AG04449 (cell line): ENCODE measurements at places on chromosomes 2 and 18.

- DNase-seq: no peak
Measured at GRCh38 chr2:46304635-46305034, 7.4 kb downstream of the EPAS1 start.

DNA sequence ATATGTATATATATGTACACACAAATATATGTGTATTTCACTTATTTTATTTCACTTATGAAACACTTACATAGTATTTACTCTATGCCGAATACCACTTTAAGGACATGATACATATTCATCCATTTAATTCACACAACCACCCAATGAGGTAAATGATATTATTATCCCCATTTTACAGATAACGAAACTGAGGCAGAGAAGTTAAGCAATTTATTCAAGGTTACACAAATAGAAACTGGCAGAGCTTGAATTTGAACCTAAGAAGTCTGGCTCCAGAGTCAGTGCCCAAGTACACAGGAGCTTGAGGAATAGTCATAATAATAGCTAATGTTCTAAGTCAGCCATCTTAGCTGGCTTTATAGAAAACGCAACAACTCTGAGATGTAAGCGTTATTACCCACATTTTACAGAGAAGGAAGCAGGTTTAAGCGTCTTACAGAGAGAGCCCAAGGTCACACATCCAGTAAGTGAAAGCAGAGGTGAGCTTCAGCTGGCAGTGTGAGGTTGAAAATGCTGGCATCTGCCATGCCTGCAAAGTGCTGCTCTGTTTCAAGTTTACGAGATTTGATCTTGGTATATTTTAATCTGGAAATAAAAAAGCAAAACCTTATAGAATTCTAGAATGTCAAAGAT, 326.9 kb downstream of the LPIN1 start:
- DNase-seq: no peak

GRCh38 chr18:3354506-3354905, 92.6 kb downstream of the MYL12B start:
- no peak for DNase-seq

DNA sequence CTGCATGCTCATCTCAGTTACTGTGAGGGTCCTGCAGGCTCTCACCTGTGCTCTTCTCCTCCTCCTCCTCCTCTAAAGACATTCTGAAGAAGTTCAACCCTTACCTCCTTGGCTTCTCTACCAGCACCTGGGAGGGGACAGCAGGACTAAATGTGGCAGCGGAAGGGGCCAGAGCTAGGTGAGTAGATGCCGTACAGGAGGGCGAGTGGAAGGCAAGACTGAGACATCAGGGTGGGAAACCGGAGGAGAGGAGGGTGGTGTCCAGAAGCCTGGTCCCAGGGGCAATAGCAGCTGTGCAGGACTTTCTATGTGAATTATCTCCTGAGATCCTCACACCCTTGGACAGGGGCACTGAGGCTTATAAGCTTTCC, 124.9 kb downstream of the PLB1 start:
- no peak for DNase-seq

- DNase-seq: no peak
Measured at GRCh38 chr2:207088839-207089238, 76.9 kb downstream of the KLF7 start.

DNA sequence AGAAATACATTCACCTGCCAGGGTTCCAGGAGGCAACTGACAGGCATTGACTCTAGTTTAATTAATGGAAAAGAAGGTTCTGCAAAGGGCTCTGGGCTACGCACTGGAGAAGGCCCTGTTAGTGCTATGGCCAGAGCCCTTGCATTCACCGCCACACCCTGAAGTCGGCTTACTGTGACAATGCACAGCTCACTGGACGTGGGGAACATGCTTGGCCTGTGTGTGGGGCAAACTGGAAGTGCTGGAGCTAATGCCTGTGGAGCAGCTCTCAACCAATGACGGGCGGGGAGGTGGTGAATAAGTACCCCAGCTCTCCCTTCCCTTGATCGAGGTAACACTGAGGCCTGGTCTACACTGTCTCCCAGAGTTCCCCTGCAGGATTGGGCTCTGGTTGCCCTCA, 209.8 kb downstream of the HAUS1 start:
- no peak for DNase-seq

- DNase-seq: no peak
Measured at GRCh38 chr2:237692601-237693290, 65.4 kb downstream of the LRRFIP1 start.

DNA sequence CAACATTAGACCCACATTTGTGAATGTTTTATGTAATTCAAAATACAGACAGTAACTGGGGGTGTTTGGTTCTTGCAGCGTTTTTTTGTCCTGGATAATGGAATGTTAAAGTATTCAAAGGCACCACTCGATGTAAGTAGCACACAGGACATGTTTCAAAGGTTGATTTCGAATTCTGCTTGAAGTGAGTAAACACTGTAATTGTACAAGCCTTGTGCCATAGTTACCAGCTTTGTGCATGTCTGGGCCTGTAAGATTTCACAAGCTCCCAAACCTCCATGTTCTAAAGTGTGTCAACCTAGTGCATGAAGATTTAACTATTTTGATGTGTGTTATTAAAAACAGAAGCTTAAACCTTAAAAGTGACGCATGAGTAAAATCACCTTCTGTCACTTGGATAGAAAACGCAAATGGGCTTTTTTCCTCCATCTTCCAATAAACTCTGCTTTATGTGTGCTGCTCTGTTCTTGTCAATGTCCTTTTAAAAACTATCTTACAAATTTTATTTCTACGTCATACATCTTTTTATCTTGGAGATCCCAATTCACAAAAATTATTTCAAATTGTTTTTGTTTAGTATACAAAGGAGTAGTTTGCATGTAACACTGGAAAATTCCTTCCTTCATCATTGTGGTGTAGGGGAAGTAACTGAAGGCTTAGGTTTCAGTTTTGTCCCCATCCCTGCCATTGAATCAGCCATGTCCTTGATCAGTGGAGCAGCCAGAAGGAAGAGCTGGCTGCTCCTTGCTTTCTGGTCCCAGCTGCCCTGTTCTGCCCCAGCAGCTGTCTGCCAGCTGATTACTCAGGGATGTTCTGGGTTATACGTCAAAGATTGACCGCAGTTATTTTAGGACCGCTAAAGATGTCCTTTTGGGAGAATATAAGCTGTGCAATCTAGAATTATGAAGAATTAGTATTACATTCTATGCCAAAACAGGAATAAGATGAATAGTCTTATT, 119.2 kb downstream of the PRKRA start:
- DNase-seq: no peak

- DNase-seq: no peak
Measured at GRCh38 chr2:33492399-33493134, 16.1 kb downstream of the RASGRP3 start.

DNA sequence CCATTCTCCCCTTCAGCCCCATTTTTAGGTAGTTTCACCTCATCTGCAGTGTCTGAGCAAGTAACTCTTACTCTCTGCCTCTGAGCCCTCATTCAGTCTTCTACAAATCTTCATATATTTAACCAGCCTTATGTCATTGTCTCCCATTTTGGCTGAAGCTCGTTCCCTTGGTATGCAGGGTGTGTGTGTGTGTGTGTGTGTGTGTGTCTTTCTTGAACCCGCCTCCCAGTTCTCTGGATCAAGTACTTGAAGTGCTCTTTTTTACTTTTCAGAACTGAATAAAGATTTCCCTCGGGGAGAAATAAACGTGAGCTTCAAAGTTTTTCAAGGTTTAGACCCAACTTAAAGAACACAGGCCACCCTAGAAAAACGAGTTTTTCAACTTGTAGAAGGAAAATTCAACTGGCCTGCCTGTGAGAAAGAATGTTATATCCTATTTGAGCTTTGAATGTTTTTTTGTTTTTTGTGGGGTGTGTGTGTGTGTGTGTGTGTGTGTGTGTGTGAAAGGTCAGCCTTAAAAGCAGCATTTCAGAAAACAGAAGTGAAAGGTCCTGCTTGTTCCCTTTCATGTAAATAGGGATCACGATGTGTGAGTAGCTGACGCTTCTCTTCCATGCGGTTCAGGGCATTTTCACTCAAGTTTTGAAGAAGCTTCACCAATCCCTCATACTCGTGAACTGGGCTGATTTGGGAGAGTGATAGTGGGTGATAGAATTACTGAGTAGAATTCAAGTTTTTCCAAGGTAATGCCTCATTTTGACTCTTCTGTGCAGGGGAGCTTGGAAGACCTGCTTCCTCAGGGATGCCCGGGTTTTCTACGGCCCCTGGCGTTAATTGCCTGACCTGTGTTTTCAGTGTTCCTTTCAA, 50.6 kb upstream of the EML6 start:
- DNase-seq: no peak

DNA sequence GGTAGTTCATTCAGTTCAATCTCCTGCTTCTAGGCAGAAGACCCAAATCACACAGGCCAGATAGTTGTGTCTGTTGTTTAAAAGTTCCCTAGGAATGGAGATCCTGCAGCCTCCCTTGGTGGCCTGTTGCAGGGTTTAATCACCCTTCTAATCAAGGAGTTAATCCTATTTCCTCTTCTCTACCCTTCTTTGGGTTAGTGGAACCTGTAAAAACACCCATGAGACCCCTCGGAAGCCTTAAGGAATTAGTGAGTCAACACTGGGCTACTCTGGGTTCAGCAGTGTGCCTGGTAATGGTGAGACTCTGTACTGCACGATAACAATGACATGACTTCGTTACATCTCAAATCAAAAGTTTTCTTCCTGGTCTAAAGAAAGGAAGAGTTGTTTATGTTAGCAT, 217.6 kb upstream of the NRP2 start:
- DNase-seq: no peak

- no peak for DNase-seq
Measured at GRCh38 chr18:57649556-57650500, 28.2 kb upstream of the NARS1 start.

DNA sequence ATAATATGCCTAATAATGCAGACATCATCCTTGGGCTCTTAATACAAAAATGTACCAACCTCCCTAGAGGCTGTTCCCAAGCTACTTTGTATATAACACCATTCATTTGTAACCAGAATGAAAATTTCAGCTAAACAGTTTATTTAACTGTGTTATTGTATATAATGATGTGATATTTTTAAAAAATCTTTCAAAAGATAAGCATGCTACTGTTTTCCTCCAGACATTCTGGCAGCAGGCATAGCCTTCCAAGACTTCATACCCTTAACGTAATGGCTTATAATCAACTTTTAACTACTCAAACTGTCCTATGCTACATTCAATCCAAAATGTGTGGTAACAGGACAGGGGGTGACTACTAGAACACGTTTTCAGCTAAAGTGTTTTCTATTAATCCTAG, 21.2 kb downstream of the CFAP221 start:
- no peak for DNase-seq

DNA sequence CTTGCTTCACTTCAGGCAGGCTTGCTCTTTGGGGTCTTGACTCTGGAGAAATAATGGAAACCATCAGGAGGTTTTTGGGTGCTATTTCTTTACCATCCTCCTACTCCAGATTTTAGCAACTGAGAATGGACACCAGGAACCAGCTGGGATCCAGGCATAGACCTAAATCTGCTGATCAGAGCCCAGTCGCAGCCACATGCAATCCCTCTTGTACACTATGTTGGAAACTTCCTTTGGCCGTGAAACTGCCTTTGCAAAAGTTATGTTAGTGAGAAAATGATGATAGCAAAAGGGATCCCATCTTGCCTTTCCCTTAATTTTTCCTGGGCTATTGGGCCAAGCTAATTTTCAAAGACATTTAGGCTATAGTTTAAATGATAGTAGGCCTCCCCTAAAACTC, 158.8 kb upstream of the ARL4C start:
- DNase-seq: no peak

- no peak for DNase-seq
Measured at GRCh38 chr2:49973917-49974368, 819.6 kb upstream of the FSHR start.

- DNase-seq: no peak
Measured at GRCh38 chr2:61938511-61938910, 33.0 kb downstream of the COMMD1 start.

- DNase-seq: no peak
Measured at GRCh38 chr18:56248610-56249235, 389.7 kb downstream of the TXNL1 start.

DNA sequence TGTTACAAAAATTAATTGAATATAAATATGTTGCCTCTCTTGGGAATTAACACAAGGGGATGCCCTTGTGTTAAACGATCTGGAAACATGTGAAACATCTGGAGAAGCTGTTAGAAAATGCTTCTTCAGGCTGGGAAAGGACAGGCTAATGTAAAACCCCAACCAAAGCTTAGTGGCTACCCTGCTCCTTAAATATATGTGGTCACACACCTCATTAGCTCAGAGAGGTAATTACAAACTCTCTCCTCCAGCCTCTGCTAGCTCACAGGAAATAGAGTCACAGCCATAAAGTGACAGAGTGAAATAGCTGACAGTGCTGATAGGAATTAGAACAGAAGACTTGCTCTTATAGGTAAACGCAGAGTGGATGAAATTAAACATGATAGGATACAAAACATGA, 155.9 kb downstream of the RAB3GAP1 start:
- DNase-seq: no peak

- DNase-seq: no peak
Measured at GRCh38 chr18:44838971-44839666, 158.4 kb downstream of the SETBP1 start.

DNA sequence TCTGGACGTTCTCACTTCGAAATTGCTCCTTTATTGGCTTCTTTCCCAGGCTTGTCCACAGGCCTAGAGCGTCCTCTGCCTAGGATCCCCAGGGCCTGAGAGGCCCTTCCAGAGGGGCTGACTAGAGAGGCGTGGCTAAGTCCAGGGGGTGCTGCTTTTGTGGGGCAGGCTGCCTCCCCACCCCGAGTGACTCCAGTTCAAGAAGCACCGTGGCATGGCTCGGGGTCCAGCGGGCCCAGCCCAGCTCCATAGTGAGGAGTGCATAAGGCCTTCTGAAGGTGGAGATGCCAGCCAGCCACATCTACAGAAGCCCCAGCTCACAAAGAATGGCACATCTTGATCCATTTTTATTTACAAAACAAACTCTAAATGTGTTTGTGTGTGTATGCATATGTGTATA, 44.8 kb upstream of the POMC start:
- DNase-seq: no peak

DNA sequence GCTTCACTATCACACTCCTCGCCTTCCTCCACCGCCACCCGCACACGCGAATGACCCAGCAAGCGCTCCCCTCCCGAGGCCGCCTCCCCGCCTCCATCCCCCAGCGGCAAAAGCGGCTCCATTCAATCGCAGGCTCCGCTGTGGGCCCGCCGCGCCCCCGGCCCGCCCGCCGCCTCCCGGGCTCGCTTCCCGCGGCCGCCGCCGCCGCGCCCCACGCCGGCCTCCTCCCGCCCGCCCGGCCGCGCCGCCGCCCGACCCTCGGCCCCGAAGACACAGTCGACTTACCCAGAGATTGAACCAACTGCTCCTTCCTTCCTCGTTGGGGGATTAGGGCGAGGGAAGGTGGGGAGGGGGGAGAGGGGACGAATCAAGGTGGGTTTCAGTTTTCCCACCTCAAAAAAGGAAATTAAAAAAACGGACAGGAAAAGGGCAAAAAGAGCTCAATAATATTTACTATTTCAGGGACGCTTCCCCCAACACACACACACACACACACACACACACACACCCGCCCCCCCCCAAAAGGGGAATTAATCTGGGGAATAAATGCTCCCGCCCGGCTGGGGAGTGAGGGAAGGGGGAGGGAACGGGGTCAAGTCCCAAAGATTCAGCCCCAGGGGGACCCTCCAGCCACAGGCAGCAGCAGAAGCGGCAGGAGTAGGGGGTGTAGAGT, 743 bp downstream of the XPO1 start:
- DNase-seq: no peak
